ENCODE measurements at places on chromosomes 16 and 17. TPM values are rescaled to one million over a fixed set of nuclear protein-coding genes. Genes with fewer than 3 reads are reported as not detected.

- no peaks in the 10 kb centered on the region for H3K36me3 ChIP-seq
- DNase-seq, result no peak
- H3K4me3 ChIP-seq, result no peak overlapping the region
- no peak overlapping the region for H3K27ac ChIP-seq
These were observed 11.7 kb downstream of the RHBDL3 start for GRCh38 chr17:32277284-32277683.

DNA sequence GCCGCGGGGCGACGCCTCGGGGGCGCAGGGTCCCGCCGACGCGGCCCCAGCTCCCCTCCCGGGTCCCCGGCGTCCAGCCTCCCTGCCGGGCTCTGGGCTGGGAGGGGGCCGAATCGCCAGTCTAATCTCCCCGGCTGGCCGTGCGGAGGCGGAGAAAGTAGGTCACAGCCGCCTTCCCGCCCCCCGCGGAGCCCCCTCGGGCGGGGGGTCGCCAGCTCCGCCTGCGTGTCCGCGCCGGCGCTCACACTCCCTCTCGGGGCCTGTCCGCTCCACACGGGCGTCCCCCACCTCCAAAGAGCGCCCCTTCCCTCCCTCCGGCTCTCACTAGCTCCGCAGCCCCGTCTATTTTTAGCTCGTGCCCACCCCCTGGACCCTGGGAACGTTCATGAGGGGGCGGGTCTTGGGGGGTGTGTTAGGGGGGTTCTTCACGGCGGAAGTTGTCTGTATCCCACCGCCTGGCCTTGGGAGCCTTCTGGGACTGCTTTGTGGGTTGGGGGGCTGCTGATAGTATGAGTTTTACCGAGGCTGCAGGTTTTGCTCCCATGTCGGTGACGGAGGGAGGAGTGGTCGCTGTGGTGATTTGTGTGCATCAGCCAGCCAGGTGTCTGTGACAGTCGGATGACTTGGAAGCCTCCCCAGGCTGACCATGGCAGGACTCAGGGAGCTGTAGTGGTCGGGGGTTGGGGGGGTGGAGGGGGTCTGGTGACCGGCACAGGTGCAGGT lies 1.1 kb downstream of the ATP1B2 start:
- no peak for DNase-seq
- peaks cover 5% of the 10 kb centered on the region for H3K36me3 ChIP-seq
- H3K27ac ChIP-seq, result no peak overlapping the region
- H3K4me3 ChIP-seq, result no peak overlapping the region

DNA sequence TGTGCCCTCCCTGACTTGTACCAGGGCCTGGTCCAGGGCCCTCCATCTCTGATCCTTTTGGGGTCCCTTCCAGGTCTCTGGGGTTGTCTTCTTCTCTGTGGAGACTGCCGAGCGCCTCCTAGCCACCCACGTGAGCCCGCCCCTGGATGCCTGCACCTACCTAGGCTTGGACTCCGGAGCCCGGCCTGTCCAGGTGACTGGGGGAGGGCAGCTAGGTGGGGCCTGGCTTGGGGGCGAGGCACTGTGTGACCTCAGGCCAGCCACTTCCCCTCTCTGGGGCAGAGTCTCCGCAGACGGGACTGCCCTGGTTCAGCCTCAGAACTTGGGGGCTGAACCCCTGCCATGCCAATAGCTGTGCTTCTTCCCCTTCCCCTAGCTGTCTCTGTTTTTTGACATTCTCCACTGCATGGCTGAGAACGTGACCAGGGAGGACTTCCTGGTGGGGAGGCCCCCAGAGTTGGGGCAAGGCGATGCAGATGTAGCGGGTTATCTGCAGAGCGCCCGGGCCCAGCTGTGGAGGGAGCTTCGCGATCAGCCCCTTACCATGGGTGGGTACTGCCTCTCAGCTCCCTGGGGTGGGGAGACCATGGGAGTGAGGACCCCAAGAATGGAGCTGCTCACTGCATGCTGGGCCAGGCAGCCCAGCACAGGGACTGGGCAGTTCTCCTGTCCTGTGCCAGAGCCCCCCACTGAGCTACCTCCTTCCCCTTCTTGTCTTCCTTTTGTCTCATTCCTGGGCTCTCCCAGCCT lies 14.6 kb downstream of the FCSK start:
- H3K27ac ChIP-seq, result peak overlapping the region; percentile 83
- no peak overlapping the region for H3K4me3 ChIP-seq
- H3K4me1 ChIP-seq, result peaks cover 5% of the 10 kb centered on the region
- H3K36me3 ChIP-seq, result peaks cover 25% of the 10 kb centered on the region

DNA sequence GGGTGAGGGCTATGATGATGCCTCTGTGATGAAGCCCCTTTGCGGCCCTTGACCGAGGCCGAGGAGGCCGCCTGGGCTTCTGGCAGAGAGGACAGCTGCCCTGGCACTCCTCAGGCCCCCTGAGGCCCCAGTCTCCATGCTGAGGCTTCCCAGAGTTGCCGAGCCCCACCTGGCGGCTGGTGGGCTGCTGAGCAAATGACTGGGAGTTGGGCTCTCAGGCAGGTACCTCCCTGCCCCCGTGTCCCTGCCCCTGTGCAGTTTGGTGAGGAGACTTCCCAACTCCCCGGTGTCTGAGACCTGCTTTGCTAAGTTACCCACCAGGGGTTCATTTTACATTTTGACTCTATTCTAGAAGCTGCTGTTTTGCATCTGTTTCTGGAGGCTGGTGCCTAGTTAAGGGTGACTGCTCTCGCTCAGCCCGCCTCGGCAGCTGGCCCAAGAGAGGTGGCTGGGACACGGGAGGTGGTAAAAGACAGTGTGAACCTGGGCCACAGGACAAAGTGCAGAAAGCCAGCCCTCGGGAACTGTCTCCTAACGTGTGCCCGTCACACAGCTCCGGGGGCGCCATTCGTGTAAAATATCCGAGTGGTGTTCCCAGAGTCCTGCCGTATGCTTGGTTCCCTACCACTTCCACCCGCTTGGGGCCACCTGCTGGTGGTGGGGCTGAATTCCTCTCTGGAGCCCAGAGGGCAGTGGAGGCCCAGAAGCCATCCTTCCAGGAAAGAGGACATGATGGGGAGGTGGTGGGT lies 134.5 kb downstream of the RAB11FIP4 start:
- DNase-seq, result peak; percentile 29
- H3K36me3 ChIP-seq, result peaks cover 14% of the 10 kb centered on the region
- no peak overlapping the region for H3K4me3 ChIP-seq

GRCh38 chr16:3797473-3797872 lies 80.1 kb upstream of the TRAP1 start:
- no peak overlapping the region for H3K27ac ChIP-seq
- peaks cover 14% of the 10 kb centered on the region for H3K36me3 ChIP-seq
- H3K4me3 ChIP-seq, result no peak overlapping the region
- H3K4me1 ChIP-seq, result peaks cover 17% of the 10 kb centered on the region
- H3K27me3 ChIP-seq, result no peaks in the 10 kb centered on the region

GRCh38 chr17:50927287-50927686 lies 61.1 kb upstream of the TOB1 start:
- no peak for DNase-seq
- H3K4me3 ChIP-seq, result no peak overlapping the region
- H3K4me1 ChIP-seq, result peaks cover 25% of the 10 kb centered on the region
- no peaks in the 10 kb centered on the region for H3K27me3 ChIP-seq
- no peaks in the 10 kb centered on the region for H3K36me3 ChIP-seq
- H3K27ac ChIP-seq, result no peak overlapping the region

GRCh38 chr16:66152823-66153393 lies 213.6 kb upstream of the CDH5 start:
- no peaks in the 10 kb centered on the region for H3K36me3 ChIP-seq
- no peak overlapping the region for H3K27ac ChIP-seq
- H3K27me3 ChIP-seq, result no peaks in the 10 kb centered on the region
- no peak overlapping the region for H3K4me3 ChIP-seq

DNA sequence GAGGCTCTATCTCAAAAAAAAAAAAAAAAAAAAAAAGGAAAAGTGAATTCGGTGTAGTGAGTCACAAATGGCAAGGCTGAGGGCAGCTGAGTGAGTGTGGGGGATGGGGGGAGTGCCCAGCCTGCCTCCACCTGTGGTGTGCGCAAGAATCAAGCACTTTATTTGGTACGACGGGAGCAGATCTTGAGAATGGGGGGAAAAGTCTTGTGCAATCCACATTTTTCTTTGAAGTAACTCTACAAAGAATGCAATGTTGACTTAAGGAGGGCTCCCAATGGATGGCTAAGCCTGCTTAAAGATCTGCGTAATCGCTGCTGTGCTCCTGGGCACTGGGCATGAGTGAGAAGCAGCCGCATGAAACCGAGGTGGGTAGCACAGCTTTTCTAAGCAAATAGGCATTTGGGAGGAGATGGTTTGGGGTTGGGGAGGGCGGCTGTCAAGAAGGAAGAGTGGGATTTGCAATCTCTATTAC lies 28.2 kb downstream of the ATP2C2 start:
- DNase-seq, result peak; percentile 63
- H3K4me1 ChIP-seq, result peaks cover 10% of the 10 kb centered on the region
- H3K27ac ChIP-seq, result no peak overlapping the region
- H3K4me3 ChIP-seq, result no peak overlapping the region
- H3K27me3 ChIP-seq, result peaks cover 35% of the 10 kb centered on the region

The TLCD3B gene
- total RNA-seq, result 0.21 TPM

The PRSS53 gene
- 4.4 TPM for total RNA-seq

Measured in MCF 10A (cell line).